Occipital lobe (tissue), 3 donors: ENCODE measurements at places on chromosomes 11 and 22. TPM values are rescaled to one million over a fixed set of nuclear protein-coding genes. Genes with fewer than 3 reads are reported as not detected.

OPCML gene
- 65.5 TPM for total RNA-seq

TTC28 gene
- 157 TPM for total RNA-seq

FLRT1 gene
- total RNA-seq = 5.0 TPM

ALDH3B1 gene
- 0.94 TPM for total RNA-seq

IFITM10 gene
- total RNA-seq = 0.31 TPM

SLC6A5 gene
- not detected for total RNA-seq

OR52I1 gene
- total RNA-seq = not detected

CDC42BPG gene
- 0.16 TPM for total RNA-seq

SLC25A1 gene
- 30.3 TPM for total RNA-seq

HEPACAM gene
- 12.6 TPM for total RNA-seq

HEPN1 gene
- not detected for total RNA-seq

OR10D3 gene
- not detected for total RNA-seq

UNC93B1 gene
- 4.1 TPM for total RNA-seq

USP2 gene
- 1.6 TPM for total RNA-seq

MAML2 gene
- 4.8 TPM for total RNA-seq

OR6A2 gene
- 0.47 TPM for total RNA-seq

COA4 gene
- 38.2 TPM for total RNA-seq

PLAAT4 gene
- total RNA-seq = 2.3 TPM

SLC22A25 gene
- total RNA-seq = under 0.01 TPM

DRG1 gene
- 63.0 TPM for total RNA-seq

C11orf86 gene
- total RNA-seq = not detected
